ENCODE measurements at places on chromosomes 2 and 18.
A peak's percentile ranks its signal among the peaks of the same experiment; 100 is the strongest.

DNA sequence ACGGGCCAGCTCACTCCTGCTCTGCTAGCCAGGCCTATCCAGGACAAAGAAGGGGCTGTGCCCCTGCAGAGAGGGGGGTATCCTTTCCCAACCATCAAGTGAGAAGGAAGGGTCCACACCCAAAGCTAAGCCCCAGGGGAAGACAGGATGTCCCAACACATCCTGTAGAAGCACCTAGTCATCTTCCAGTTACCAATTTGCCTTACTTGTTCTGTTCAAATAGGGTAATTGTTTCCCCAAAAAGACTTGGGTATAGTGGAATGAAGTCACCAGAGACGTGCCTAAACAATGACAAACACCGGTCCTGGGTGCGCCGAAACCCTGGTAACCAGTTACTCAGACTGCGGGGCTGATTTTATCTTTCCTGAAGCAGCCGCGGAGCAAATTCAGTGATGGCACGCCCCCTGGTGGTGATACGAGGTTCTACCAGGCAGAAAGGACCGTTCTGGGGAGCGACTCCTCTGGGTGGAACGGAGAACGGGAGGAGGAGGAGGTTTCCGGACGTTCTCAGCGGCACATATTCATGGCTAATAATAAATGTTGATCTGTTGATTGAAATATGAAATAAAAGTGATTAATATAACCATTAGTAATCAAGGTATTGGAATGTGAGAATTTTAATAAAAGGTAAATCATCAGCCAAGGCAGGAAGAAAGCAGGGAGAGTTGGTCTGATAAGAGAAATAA is 109.3 kb upstream of the STON1 start:
- peak; percentile 95 for DNase-seq

GRCh38 chr2:19474128-19474527 is 115.7 kb upstream of the OSR1 start:
- peak; percentile 73 for DNase-seq

DNA sequence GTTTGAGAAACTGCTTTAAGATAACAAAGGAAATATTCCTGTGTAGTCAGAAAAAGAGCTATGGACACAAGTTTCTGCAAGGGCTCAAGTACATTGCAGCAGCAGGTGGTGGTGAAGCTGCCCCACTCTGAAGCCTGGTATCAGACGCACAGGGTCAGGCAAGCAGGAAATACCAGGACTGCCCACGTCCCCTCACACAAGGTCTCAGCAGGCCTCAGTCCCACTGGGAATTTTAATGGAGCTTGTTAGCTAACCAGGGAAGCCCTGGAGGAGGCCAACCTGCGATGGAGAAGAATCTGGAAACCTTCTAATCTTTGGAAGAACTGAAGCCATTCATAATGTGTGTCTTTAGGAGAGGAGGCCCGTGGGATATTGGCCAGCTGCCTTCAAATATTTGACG is 168.3 kb downstream of the UXS1 start:
- no peak for DNase-seq

- DNase-seq: no peak
Measured at GRCh38 chr2:159562248-159562647, 54.1 kb downstream of the BAZ2B start.

DNA sequence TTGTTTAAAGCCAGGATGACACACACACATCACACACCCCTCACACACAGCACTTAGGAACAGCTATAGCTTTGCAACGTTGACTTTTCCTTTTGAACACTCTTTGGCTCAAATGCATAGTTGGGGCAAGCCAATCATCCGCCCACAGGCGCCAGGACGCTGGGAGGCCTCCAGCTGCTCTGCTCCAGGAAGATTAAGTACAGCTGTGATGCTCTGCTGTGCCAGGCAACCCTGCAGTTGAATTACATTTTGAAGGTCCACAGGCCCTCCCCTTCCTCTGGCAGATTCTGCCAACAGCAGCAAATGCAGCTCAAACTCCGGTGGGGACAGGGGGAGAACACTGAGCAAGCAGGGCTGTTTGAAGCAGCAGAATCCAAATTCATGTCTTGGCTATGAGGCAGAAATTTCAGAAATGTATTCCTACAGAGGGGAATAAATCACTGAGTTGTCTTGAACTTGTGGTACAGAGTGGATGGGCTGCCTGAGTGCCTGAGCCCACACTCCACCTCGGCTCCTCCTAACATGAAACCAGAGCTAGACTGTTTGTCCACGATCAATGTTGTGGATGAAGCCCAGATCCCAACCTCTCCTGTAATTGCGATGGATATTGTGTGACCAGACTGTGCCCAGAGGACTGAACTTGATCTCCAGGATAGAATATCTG is 86.5 kb upstream of the PPP1CB start:
- no peak for DNase-seq

- DNase-seq: no peak
Measured at GRCh38 chr2:19288291-19288690, 70.1 kb downstream of the OSR1 start.

- no peak for DNase-seq
Measured at GRCh38 chr2:162007447-162008040, 66.5 kb downstream of the DPP4 start.

GRCh38 chr18:68402784-68403183 is 312.1 kb downstream of the TMX3 start:
- DNase-seq: no peak

GRCh38 chr2:164182116-164182627 is 439.1 kb downstream of the GRB14 start:
- no peak for DNase-seq

DNA sequence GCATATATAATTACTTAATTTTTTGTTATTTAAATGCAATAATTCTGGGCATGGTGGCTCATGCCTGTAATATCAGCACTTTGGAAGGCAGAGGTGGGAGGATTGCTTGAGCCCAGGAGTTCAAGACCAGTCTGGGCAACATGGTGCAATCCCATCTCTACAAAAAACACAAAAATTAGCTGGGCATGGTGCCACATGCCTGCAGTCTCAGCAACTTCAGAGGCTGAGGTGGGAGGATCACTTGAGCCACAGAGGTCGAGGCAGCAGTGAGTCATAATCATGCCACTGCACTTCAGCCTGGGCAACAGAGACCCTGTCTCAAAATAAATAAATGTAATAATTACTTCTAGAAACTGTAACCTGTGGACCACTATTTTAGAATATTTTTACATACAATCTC is 21.5 kb upstream of the TMEM87B start:
- no peak for DNase-seq
